ENCODE measurements at places on chromosomes 11 and 22.
A peak's percentile ranks its signal among the peaks of the same experiment; 100 is the strongest.

GRCh38 chr11:7056828-7057513 lies 31.8 kb upstream of the RBMXL2 start:
- DNase-seq = no peak

DNA sequence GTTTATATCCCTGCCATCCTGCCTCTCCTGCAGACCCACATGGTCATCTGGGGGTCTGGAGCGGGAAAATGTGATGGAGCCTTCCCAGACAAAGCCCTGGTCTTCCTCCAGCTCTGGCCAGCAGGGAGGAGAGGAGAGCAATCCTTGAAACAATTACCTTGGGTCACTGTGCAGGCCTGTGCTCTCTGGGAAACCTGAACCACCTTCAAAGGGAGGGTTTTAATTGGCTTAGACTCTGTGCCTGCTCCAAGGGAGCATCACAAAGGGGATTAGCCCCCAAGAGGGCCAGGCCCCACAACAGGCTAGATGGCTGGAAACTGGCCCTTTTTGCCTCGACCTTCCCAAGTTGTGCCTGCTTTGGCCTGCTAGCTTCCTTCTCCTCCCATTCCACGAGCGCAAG lies 351.9 kb downstream of the TENM4 start:
- DNase-seq = no peak

- DNase-seq = no peak
Observed at GRCh38 chr11:33575311-33575710, 125.3 kb downstream of the C11orf91 start.

- DNase-seq = peak; percentile 1
Observed at GRCh38 chr11:38019072-38019775, 1421.2 kb upstream of the RAG2 start.

DNA sequence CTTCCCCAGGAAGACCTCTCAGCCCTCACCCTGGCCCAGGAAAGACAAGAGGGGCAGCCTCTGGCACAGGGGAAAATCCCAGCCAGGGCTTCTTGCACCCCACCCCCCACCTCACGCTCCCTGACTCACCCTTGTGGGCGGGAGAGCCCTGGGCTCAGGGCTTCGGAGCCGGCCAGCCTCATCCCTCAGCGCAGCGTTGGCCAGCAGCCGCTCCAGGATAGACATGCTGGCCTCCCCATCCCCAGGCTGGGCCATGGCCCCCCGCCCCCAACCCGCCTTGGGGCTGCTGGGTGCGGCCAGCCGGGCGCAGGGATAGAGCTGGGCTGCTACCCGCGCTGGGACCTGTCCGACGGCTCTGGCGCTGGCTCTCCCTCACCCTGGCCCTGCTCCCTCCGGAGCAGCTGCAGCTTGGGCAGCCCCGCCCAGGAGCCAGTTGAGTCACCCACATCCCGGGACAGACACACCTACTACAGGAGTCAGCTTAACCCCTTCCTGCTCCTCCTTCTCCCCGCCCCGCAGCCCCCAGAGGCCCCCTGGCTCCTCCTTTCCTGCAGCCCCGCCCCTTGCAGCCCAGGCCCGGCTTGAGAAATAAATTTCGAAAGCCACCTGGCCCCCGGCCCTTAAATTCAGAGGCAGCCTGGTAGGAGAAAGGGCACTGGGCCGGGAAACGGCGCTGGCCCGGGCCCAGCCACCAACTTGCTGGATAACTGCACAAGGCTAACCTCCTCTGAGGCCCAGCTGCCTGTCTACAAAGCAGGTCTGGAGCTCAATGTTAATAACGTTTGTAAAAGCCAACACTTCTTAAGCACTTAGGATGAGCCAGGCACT lies 13.4 kb downstream of the TNKS1BP1 start:
- peak; percentile 39 for DNase-seq

DNA sequence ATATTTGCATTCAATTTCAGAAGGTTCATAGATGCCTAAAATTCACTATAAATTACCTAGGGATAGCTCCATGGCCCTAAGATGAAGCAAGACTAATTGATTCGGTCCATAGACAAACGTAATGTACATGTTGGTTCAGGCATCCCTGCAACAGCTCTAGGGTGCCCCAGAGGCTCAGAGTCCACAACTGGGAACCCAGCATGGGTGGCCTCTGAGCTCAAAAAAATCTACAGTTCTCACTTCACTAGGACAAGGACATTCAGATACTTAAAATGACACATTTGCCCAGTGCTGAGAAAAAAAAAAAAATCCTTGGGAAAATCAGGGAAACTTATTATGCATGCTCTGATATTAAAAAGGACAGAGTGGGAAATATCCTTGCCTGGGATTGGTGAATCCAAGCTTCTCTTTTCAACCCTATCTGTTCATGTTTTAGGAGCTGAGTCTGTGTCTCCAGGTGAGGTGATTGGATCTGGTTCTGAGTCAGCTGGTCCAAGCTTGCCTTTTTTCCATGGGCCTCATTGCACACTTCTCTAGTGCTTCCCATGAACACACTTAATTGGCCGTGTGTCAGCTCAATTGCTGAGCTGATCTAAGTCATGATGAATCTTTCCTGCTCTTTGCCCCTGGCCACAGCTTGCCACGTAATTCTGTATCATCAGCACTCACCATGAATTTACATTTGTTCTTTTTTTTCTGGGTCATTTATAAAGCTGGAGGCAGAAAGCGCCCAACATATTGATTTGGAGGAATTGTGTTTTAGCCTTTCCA lies 116.3 kb upstream of the RCN1 start:
- DNase-seq = no peak

- DNase-seq = no peak
Observed at GRCh38 chr11:100761841-100762240, 74.8 kb downstream of the ARHGAP42 start.

All from CD4-positive, alpha-beta T cell treated with Interferon alpha-2 for 1 hour (primary cell).